ENCODE measurements at places on chromosomes 5 and 9.

GRCh38 chr9:27125030-27125429 is 16.0 kb downstream of the TEK start:
- peak; percentile 48 for DNase-seq

DNA sequence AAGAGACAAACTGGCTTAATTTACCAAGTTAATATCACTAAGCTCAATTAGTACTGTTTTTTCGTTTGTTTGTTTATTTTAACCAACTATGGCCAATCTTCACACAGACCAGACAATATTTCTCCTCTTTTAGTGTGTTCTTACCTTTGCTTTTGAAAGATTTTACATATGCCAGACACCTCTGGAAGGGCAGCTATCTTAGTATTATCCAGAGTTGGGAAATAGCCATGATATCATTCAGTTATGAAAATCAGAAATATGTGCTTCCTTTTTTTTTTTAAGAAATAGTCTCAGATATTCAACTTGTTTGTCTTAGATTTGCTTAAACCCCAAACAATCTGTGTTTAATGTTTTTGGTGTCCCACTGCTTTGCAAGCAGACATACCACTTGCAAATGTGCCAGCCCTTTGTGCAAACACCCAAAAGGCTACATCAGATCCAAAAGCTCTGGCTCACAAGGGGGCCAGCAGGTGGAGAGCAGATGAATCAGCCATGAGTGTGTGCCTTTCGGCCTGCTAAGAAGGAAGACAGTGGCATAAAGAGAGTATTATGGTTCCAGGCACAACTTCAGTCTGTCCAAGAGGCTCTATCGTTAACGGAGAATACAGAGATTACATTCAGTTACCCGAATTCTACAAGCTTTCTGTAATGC is 147.6 kb downstream of the EFNA5 start:
- DNase-seq, result no peak

GRCh38 chr5:176646707-176647029 is 616 bp upstream of the TSPAN17 start:
- DNase-seq, result no peak

DNA sequence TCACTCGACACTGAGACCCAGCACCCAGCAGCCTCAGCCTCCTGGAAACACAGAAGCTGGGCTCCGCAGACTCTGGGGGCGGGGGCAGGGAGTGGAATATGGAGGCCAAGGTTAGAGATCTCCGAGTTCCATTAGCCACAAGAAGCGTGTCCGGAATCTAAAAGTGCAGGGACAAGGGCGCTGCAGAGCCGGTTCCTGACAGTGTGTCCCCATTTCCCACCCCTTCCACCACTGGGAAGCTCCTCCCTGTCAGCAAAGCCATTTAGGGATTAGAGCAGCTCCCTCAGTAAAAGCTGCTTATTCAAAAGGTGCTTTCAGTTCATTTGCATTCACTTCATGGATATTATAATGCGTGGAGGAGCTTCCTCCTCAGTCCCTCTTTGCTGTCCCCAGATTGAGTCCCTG is 74.1 kb upstream of the HSPA9 start:
- no peak for DNase-seq

- DNase-seq, result peak; percentile 67
Observed at GRCh38 chr9:35603506-35603985, 1.5 kb upstream of the TESK1 start.

- peak; percentile 9 for DNase-seq
Observed at GRCh38 chr9:108002371-108002956, 512.9 kb upstream of the KLF4 start.

DNA sequence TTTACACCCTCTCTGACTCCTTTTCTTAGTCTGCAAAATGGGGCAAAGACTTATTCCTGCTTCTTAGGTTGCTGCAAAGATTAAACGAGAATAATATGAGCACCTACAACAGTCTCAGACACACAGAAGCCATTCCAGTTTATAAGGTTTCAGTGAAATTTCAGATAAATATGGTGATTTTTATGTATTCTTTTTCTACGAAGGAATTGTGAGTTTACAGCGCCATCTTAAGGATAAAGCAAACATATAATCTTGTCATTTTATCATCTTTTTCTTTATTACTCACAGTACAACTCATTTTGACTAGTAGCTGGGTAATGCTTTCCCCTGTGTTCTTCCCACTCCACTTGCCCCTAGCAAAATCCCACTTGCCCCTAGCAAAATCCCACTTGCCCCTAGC is 29.2 kb upstream of the SMC5 start:
- DNase-seq, result no peak

- DNase-seq, result peak; percentile 69
Observed at GRCh38 chr9:121700165-121700831, 48.9 kb downstream of the DAB2IP start.

GRCh38 chr5:175508896-175509295 is 30.5 kb downstream of the SFXN1 start:
- DNase-seq, result no peak

- no peak for DNase-seq
Observed at GRCh38 chr9:114947058-114947457, 16.7 kb upstream of the TNFSF8 start.

- DNase-seq, result no peak
Observed at GRCh38 chr5:52771343-52772039, 16.2 kb upstream of the ITGA1 start.

GRCh38 chr9:131781069-131781468 is 41.2 kb upstream of the RAPGEF1 start:
- peak; percentile 41 for DNase-seq

DNA sequence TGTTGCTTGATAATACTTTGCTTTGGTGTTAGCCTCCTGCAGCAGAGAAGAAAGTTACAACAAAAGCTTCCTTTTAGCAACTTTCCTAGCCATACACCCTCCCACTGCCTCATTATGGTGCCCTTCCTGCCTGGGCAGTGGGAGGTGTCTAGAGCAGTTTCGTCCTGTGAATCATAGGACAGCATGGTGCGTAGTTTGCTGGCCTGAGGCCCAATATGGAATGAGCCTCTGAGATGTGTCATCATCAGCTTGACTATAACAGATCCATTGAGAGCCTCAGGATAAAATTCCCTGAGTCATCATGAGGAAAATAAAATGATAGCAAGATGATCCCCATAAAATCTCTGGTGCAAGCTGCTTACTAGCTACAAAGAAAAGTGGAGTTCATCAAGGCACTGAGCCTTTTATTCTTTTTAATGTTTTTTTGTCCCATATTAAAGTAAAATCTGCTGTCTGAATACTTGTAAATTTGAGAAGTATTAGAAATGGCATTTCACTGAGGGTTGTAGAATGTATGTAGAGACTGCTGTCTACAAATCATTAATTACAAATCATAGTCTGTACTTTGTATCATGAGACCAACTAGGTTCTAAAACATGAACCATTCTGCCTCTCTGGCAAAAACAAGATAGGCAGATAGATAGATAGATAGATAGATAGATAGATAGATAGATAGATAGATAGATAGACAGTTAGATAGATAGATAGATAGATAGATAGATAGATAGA is 303.0 kb upstream of the PDE4D start:
- no peak for DNase-seq

- no peak for DNase-seq
Observed at GRCh38 chr9:110330484-110331105, 7.1 kb downstream of the TXNDC8 start.

GRCh38 chr9:742914-743589 is 98.4 kb upstream of the DMRT1 start:
- DNase-seq, result no peak

- no peak for DNase-seq
Observed at GRCh38 chr5:130213607-130214006, 309.3 kb downstream of the CHSY3 start.

DNA sequence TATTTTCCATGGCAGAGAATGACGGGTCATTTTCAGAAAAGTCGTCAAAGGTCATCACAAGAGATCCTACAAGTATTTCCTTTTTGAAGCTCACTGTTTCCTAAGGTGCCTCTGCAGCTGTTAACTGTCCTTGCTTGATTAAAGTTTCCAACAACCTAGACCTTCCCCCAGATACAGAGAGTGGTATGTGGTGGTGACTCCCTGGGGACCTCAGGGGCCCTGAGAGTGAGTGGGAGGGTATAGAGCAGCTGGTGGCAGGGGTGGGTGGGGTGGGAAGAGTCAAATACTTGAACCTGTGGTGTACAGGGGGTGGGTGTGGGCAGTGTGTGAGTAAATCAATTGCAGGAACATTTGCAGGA is 1.6 kb upstream of the CD72 start:
- DNase-seq, result no peak

DNA sequence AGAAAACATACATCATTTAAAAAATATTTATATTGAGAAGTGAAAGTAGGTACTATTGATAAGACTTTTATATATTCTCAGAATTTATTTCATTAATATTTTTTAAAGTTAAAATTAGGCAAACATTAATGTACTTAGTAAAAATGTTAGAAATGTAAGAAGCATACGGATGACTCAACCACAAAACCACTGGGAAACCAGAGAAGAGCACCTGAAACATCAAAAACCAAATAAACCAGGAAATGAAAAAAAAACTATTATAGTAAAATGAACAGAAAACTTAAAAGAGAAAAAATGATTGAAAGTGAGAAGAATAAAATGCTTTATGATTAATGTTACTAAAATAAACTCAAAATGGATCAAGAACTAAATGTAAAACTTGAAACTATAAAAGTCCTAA is 233.2 kb upstream of the DAB2 start:
- no peak for DNase-seq

DNA sequence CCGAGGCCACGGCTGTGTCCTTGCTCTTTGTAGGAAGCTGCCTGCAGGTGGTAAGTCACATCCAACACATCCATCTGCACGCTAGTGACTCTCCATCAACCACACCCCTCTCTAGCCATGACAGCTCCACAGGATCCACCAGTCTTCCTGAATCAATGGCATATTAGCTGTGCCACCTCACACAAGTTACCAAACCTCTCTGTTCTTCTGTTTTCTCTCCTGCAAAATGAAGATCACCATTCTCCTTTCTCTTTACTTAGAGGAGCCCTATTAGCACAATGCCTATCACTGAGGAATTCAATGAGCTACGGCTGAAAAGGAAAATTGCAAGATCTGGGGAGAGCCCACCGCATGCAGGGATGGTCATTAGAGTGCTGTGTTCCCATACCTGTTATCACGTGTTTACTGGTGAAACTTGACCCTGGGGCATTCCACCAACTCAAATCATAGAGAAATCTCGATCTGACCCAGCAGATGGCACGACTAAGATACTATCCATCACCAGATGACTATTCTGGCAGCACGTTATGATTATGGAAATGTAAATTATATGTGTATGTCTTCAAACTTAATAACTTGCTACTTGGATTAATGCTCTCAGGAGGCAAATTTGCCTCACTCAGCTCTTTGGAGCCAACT is 20.9 kb downstream of the WHRN start:
- no peak for DNase-seq

DNA sequence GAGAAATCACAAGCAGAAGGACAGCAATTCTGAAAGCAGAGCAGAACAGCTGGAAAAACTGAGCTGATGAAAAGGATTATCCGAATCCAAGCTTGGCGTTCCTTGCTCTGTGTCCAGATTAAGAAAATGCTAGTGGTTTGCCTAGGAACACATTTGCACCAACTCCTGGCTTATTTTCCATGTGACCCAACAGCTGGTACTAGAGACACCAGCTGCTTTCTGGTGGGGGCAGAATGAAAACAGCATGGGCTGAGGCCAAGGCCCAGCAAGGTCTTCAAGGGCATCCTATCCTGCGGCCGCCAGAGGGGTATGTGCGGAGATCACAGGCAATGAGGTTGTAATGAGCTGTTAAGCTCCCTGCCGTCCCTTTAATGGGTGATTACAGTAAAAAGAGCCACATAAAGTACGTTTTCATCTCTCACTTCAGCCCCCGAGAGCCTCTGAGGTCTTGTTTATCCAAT is 131.5 kb downstream of the DOCK8 start:
- DNase-seq, result no peak

GRCh38 chr5:158754018-158754514 is 345.6 kb downstream of the EBF1 start:
- no peak for DNase-seq

- DNase-seq, result no peak
Observed at GRCh38 chr5:93141969-93142368, 439.1 kb downstream of the NR2F1-AS1 start.

DNA sequence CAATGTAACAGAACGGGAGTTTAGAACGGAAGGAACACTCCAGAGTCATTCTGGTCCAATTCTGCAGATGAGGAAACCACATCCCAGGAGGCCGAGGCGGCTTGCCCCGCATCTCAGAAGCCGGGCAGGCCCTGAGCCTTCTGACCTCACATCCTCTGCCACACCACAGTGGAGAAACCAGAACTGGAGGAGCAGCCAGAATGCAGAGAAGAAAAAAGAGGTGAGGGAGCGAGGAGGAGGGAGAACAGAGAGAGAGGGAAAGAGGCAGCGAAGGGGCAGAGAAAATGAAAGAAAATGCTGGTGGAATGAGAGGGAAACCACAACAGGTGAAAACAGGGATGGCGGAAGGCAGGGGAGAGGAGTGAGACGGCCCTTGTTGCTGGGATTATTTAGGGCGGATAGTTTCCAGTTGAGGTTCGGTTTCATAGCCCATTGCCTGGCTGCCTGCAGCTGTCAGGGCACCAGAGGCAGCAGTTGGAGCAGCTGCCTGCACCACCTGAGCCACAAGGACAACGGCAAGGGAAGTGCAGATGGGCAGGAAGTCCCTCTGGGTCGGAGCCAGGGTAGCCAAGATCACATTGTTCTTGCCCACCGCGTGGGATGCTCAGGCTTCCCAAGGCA is at the start of gene HMHB1:
HMHB1 (plus strand) TSS at position 77 of the 621 bp plus-strand sequence.
- DNase-seq, result no peak

DNA sequence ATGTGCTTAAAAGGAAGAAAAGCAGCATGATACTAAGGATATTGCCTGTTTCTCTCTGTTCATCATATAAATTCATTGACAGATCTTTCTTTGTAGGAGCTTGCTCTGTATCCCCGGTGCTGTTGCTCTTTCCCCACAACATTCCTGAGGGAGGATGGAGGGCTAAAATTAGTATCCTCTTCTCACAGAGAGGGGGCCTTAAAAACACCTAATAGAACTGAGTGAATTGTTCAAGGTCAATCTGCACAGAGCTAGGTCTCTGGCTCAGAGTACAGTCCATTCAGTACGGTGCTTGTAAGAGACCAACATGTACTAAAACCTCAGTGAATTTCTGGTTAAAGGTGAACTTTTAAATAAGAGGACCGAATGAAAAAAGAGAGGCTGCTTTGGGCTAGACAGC is 88.7 kb downstream of the PALM2AKAP2 start:
- DNase-seq, result no peak

GRCh38 chr9:121735065-121735792 is 83.8 kb downstream of the DAB2IP start:
- no peak for DNase-seq

- DNase-seq, result no peak
Observed at GRCh38 chr9:117952581-117952980, 248.4 kb downstream of the TLR4 start.

GRCh38 chr5:144313147-144313726 is 142.6 kb downstream of the KCTD16 start:
- peak; percentile 20 for DNase-seq

DNA sequence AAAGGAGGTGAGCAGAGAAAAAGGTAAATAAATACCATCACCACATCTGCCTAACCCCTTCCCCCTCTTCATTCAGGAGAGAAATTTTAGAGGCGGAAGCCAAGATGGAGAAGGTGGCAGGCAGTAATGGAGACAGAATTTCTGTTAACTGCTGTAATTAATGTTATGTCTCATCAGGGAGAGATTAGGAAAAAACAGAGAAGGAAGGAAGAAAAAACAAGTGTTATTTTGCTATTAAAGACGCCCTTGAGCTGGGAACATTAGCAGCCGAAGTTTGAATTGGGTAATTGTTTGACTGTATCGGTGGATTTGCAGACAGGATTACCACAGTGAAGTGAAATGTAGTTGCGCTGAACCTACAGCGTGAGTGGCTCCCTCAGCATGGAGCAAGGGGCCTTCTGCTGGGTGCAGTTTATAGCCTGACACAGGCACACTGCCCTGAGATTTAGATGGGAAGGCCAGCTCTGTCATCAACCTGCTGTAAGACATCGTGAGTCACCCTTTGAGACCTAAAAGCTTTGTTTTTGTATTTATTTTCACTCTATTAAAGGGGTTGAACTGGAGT is 136.3 kb downstream of the ASTN2 start:
- DNase-seq, result no peak
